ENCODE measurements at places on chromosomes 2 and 18.

DNA sequence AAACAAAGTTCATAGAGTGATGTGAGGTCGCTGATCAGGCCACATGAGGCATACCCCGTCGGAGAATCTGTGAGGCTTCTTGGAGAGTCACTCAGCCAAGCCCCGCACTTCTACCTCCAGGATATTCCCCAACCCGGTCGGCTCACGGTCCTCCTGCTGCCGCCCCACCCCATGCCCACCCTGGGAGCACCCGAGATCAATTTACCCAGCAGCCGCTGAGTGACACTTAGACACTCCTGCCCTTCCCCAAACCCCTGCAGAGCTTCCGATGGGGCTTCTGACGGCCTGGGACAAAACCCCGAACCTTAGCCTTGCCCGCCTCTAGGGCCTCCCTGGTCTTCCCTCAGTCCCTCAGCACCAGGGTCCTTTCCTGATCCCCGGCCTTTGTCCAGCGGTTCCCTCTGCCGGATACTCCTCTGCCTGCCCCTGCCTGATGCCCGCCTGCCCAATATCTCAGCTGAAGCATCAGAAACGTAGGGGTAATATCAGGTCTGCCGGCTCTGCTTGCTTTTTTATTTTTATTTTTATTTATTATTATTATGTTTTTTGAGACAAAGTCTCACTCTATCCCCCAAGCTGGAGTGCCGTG, 18.9 kb upstream of the OTOS start:
- no peak for DNase-seq

- no peak for DNase-seq
Measured at GRCh38 chr2:38775921-38776225, 2.1 kb upstream of the GEMIN6 start.

GRCh38 chr2:27347641-27348040, 8.9 kb downstream of the GTF3C2 start:
- DNase-seq, result no peak

- no peak for DNase-seq
Measured at GRCh38 chr2:3628800-3629199, 29.2 kb upstream of the ALLC start.

DNA sequence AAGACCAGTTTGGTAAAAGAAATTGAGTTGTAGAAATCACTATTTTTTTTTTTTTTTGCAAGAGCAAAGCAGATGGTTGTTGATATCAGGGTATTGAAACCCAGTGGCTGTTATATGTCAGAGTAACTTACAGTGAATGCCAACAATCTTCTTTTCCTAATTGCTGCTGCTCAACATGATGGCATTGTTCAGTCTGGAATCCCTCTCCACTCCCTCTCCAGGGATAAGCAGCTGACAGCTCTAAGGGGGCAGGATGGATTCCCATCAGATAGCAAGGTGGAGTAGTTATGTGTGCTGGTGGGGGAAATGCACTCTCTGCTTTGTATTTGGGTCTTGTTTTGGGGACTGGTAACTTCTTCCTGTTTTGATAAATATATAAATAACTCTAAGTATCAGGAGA, 200.0 kb downstream of the PIK3C3 start:
- DNase-seq, result no peak

DNA sequence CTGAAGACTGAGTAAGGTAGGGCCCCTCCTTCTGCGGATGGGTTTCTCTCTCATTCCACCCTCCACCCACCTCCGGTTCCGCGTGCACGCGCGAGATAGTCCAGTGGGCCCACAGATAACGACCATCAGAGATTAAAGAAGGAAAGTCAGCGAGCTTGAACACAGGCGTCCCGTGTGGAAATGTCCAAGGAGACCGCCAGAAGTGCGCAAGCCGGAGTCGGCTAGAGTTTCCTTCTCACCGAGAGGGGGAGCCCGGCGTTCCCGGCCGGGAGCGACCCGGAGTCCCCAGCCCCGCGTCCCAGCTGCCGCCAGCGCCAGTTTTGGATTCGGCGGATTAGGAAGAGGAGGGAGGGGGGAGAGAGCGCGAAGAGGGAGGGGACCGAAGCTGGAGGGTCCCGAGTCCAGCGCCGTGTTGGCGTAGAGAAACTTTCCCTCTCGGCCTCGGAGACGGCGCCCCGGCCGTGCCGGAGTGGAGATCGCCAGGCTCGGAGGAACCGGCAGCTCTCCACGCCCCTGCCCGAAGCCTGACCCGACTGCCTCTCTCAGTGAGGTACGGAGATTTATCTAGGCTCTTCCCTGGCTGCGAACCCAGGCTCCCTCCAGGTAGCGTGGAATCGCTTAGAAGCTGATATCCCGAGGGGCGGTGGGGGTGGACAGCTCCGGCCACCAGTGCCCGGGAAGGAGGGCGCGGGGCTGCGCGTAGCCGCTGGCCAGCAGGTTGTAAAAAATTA, at the start of gene GULP1:
Gene GULP1 (plus strand): TSS at position 258 of the 731 bp plus-strand sequence. CDS start 185,829 bp downstream, outside the sequence.
- DNase-seq, result peak; percentile 15

Measured in cortex of kidney (tissue), 1 donor.